ENCODE measurements at places on chromosomes 5 and 9.

- DNase-seq = peak; percentile 51
These were observed 39.7 kb downstream of the ADGRV1 start for GRCh38 chr5:90598293-90598692.

- DNase-seq = no peak
These were observed 576.3 kb downstream of the PDE4D start for GRCh38 chr5:59317023-59317773.

GRCh38 chr5:168286386-168286785, 5.1 kb upstream of the WWC1 start:
- no peak for DNase-seq

- no peak for DNase-seq
These were observed 264.4 kb downstream of the HTR1A start for GRCh38 chr5:63697811-63698210.

- DNase-seq = no peak
These were observed 376.4 kb upstream of the RGMB start for GRCh38 chr5:98397081-98397480.

DNA sequence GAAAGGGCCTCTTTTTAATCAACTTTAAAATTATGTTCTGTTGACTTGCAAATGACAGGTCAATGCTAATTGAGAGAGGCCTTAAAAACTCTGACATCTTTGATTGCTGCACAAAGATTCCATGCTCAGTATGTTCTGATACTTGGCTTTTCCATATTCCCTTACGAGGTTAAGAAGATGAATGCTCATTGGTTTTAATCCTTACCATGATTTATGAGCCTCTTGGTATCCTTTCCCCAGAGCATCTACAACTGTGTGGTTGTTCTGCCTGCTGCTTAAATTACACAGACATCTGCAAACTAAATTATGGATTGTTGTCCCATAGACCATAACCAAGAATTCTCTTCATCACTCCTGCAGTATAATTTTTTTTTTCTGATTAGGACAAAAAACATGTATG, 352.6 kb downstream of the CDH12 start:
- DNase-seq = no peak

GRCh38 chr5:140235791-140236551, 61.0 kb downstream of the CYSTM1 start:
- DNase-seq = no peak

GRCh38 chr9:133246991-133247390, 28.0 kb downstream of the ABO start:
- no peak for DNase-seq

GRCh38 chr5:118208031-118208453, 780.3 kb downstream of the DTWD2 start:
- DNase-seq = no peak

All from retinal pigment epithelial cell (primary cell).